Daoy (cell line): ENCODE measurements at places on chromosomes 2 and 18.

DNA sequence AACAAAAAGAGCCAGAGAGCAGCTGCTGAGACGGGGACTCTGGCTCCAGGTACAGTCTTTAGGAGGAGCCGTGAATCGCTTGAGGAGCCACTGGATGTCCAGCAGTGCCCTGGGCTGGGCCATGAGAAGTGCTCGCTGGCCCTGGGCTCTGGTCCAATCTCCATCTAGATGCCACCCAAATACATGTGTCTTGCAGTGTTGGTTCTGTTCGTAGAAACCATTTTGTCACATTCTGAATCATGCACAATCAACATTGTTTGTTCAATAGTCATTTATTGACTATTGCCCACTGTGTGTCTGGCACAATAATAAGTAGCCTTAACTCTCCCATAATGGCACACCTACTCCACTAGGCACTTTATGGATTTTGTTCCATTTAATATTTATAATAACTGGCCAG is 26.1 kb downstream of the TYMS start:
- DNase-seq: no peak

- DNase-seq: no peak
Measured at GRCh38 chr2:11234309-11234708, 79.0 kb downstream of the SLC66A3 start.

DNA sequence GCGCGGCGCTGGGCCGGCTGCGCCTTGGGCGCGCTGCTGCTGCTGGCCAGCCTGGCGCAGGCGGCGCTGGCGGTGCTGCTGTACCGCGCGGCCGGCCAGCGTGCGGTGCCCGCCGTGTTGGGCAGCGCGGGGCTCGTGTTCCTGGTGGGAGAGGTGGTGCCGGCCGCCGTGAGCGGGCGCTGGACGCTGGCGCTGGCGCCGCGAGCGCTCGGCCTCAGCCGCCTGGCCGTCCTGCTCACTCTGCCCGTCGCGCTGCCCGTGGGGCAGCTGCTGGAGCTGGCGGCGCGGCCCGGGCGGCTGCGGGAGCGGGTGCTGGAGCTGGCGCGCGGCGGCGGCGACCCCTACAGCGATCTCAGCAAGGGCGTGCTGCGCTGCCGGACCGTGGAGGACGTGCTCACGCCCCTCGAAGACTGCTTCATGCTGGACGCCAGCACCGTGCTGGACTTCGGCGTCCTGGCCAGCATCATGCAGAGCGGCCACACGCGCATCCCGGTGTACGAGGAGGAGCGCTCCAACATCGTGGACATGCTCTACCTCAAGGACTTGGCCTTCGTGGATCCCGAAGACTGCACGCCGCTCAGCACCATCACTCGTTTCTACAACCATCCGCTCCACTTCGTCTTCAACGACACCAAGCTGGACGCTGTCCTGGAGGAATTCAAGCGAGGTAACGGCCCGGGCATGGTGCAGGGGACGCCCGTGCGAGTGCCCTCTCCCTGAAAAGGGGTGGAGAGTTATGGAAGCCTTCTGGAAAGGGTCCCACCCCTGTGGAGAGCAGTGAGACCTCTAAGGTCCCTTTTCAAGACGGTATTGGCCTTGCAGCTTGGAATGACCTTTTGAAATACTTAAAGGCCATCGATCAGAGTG is 1.0 kb downstream of the CNNM3 start:
- peak; percentile 28 for DNase-seq

GRCh38 chr2:207766697-207767460 is 2.8 kb downstream of the FZD5 start:
- no peak for DNase-seq

DNA sequence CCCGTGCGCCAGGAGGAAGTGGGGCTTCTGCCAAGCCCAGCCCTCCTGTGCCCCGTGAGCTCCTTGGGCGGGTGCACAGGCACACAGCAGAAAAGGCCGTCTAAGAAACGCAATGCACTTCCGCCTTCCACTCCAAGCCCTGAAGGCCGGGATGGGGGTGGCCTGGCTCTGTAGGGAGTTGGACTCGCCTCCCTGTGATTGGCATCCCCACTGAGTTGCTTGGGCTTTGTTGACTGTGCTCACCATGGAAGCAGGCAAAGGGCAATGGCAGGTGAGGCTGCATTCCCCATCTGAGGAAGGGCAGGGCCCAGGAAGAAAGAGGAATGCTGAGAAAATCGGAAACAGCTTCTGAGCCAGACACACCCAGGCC is 66.8 kb downstream of the CRACDL start:
- no peak for DNase-seq

GRCh38 chr2:7595206-7595605 is 678.0 kb downstream of the RNF144A start:
- no peak for DNase-seq

GRCh38 chr2:44244135-44244871 is 31.0 kb upstream of the SLC3A1 start:
- DNase-seq: peak; percentile 75

DNA sequence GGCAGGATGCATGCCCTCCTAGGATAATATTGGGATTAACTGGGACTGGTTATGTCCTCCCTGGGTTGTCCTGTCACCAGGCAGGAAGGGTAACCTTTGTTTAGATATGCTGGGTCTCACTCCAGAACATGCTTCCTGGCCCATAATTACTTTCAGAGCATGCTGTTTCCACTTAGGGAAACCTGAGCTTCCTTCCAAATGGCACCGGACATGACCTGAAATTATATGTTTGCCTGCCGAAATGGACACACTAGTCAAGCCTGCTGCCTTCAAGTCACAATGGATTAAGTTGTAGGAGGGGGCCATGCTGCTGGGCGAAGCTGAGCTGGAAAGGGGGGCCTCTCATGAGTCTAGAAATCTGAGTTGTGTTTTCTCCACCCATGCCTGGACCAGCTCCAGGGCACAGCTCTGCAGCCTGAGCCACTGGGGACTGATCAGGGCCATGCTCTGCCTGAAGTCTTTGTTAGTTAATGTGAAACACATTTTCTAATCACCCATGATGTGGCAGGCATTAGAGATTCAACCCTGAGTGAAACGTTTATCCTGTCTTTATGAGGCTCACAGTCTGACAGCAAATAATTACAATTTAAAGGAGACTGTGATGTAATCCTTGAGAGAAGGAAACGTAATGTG is 273.3 kb downstream of the TNS1 start:
- no peak for DNase-seq

DNA sequence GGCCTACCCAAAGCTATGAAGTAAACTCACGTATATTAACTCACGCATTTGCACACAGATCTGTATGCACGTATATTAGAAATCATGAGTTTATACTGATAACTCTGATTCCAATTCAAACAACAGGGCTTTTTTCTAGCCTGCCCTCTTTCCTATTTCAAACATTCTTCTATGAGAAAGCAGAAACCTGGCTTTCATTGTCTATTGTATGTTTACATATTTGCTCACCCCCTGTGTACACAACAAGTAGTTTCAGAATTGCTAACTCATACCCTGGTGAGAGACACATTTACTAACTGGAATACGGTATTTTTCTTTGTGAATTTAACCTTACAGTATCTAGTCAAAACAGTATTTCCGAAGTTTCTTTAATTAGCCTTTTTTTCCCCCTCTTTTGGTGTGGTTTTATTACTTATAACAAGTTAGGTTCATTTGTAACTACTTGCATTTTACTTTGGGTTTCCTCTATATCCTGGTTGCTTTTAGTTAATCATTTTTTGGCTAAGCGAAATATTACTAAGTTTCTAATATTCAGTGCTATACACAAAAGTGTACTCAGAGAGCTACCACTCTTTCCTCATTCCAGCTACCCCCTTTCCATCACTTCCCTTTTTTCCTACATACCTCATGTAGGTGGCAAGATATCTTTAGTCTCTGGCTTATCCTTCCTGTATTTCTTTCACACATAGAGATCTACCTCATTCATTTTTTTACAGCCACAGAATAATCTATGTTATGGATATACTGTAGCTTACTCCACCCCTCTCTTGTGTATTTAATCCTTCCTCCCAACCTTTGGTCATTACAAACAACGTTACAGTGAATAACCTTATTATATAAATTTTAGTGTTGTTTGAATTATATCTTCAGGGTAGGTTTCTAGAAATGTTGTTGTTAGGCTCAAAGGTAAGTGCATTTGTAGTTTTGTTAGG is 112.7 kb upstream of the BCL2L11 start:
- DNase-seq: no peak
